OCI-LY7 (cell line): ENCODE measurements at places on chromosomes 13 and 19.

DNA sequence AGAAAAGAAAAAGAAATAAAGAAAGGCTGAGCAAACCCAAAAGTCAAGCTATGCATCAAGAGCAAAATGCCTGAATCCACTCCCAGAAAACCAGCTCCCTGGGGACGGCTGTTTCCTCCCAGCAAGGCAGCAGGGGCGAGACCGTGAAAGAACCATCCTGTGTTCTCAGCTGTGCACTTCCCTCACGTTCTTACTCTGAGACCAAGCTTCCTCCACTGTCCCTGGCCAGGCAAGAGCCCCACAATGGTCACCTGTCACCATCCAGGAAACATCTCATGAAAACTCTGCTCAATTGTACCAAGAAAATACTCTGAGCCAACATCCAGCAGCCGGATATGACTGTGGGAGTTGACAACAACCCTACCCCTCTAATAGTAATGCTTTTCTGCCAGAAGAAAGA is 22.9 kb downstream of the RAB20 start:
- DNase-seq: no peak

- no peak for DNase-seq
These were observed 18.2 kb downstream of the LRRC4B start for GRCh38 chr19:50549927-50550593.

GRCh38 chr19:48249502-48250014 is 6.2 kb downstream of the CARD8 start:
- DNase-seq: peak; percentile 80

- no peak for DNase-seq
These were observed 252.6 kb downstream of the SLITRK5 start for GRCh38 chr13:87923753-87924152.

- no peak for DNase-seq
These were observed 5.7 kb downstream of the VASP start for GRCh38 chr19:45512881-45513483.

DNA sequence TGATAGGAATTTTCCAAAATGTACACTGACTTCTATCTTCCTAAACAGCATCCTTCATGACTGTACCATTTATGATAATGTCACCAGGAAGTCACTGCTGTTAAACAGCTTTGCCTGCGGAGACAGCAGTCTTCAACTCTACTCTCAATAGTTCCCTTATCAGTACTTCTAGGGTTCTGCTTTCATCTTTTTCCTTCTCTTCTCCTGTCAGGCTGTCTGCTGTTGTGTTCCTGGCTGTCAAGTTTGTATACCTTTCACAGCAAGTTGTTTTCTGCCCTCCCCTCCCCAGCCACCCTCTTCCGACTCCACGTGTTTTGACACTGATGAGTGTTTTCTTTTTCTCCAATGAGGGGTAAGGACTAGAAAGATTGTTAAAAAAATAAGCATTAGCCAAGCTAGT is 2.2 kb downstream of the UPF3A start:
- no peak for DNase-seq
